Foreskin melanocyte (primary cell): ENCODE measurements at places on chromosomes 4 and X.

- no peak for DNase-seq
These were observed 1220.5 kb downstream of the PCDH18 start for GRCh38 chr4:136311774-136312173.

- no peak for DNase-seq
These were observed 1.4 kb upstream of the AADAT start for GRCh38 chr4:170091069-170091696.

DNA sequence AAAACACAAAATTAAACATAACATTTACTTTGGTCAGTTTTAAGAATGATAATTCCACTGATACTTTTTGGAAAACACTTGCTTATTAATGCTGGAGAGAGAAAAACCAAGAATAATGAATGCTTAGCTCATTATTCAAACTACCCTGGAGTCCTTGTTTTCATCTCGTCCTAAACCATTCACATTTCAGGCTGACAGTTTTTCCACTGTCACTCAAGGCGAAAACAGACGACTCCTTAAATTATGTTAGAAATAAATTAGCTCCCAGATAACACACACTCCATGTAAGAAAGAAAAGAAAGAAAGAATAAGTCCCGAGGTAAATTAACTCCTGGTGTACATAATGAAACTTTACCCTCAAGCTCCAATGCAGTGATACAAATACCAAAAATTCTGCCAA is 33.5 kb downstream of the TLR10 start:
- no peak for DNase-seq

- DNase-seq: no peak
These were observed 7.8 kb downstream of the TMEM156 start for GRCh38 chr4:39024311-39024865.

DNA sequence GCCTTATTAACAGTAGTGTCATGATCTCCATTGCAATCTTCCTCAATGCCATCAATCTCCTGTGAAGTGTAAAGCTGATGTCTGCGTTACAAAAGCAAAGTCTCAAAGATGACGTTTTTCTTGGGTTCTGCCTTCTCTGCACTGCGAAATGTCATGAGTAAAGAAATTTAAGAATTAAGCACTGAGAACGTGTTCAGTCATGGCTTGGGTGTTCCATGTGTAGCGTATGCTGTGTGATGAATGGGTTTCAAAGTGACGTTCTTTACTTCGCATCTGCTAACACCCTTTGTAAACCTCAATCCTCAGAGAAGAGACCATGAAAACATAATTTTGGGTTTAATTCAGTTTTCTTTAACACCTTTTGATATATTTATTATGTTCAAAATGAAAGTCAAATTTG is 999 bp downstream of the NAP1L5 start:
- DNase-seq: no peak
